Stimulated activated CD4-positive, alpha-beta T cell treated with anti-CD3 and anti-CD28 coated beads, TNF-alpha, amount 100 ng/mL, for 4 hours (primary cell): ENCODE measurements at places on chromosomes 5 and 9.

- DNase-seq = no peak
Measured at GRCh38 chr9:89544279-89544661, 46.4 kb upstream of the SEMA4D start.

- no peak for DNase-seq
Measured at GRCh38 chr5:4023091-4023752, 427.6 kb downstream of the IRX1 start.

- no peak for DNase-seq
Measured at GRCh38 chr9:135769489-135770202, 67.7 kb downstream of the KCNT1 start.

- no peak for DNase-seq
Measured at GRCh38 chr5:50969151-50970031, 303.0 kb downstream of the PARP8 start.

DNA sequence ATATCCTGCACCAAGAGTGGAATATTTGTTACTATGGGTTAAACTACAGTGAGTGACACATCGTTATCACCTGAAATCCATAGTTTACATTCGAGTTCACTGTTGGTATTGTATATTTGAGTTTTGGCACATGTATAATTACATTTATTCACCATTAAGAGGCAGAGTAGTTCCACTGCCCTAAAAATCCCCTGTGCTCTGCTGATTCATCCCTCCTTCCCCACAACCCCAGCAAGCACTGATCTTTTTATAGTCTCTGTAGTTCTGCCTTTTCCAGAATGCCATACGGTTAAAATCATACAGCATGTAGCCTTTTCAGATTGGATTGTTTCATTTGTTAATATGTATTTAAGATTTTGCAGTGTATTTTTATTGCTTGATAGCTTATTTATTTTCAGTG, 495.2 kb downstream of the DIRAS2 start:
- no peak for DNase-seq

GRCh38 chr9:127119320-127119709, 3.1 kb downstream of the ANGPTL2 start:
- DNase-seq = no peak

DNA sequence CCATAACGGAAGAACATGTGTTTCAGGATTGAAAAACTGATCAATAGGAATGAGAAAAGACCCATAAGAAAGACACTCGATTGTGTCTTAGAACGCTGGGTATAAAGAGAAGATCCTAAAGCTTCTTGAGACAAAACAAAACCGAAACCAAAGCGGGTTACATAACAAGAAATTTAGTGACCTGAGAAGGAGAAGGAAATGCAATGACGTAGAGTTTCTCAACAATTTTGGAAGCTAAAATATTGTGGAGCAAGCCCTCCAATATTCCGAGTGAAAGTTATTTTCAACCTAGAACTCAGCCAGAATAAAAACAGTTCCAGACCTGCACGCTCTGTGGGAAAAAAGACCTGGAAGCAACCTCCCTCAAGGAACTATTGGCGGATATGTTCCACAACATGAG, 81.9 kb upstream of the FREM1 start:
- DNase-seq = no peak

GRCh38 chr5:79229357-79230174, 6.4 kb upstream of the JMY start:
- DNase-seq = no peak

DNA sequence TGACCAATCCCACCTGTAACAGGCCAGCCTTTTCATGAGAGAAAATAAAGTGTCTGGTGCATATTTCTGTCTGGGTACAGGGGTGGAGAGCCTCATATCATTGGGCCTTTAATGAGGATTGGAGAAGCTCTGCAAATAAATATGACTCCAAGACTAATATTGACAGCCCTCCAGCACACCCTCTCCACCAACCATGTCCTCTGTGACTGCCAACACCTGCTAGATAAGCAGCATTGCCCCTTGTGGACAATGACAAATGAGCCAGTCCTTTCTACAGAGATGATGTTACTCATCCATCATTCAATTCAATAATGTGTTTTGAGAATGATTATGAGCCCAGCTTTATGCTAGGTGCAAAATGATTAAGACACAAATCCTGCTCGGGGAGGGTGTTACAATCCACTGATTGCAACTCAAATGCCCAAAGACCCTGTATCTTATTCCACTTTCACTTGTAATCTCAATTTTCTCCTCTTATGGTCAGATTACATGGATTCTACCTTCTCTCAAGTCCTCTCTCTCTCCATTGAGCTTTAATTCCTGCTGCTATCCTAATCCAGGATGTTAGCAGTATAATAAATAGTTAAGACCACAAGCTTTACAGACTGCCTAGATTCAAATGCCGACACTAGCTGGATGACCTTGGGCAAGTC, 2.1 kb upstream of the GFRA3 start:
- DNase-seq = no peak

DNA sequence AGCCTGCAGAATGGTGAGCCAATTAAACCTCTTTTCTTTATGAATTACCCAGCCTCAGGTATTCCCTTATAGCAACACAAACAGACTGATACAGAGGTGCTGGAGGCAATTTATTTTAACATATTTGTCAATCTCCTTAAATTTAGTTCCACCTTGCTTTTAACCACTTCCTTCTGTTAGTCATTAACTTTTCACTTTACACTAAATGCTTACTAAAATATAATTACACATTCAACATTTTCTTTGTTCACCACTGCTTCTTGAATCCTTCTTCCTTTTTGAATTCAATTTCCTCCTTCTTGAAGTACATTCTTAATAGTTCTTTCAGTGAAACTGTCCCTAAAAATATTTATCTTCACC, 39.4 kb downstream of the LYRM7 start:
- no peak for DNase-seq

- peak; percentile 24 for DNase-seq
Measured at GRCh38 chr9:96327694-96328352, 25.8 kb upstream of the HSD17B3 start.

- DNase-seq = no peak
Measured at GRCh38 chr9:136309101-136309801, 5.4 kb upstream of the CCDC187 start.

GRCh38 chr5:93122446-93122845, 458.6 kb downstream of the NR2F1-AS1 start:
- no peak for DNase-seq

DNA sequence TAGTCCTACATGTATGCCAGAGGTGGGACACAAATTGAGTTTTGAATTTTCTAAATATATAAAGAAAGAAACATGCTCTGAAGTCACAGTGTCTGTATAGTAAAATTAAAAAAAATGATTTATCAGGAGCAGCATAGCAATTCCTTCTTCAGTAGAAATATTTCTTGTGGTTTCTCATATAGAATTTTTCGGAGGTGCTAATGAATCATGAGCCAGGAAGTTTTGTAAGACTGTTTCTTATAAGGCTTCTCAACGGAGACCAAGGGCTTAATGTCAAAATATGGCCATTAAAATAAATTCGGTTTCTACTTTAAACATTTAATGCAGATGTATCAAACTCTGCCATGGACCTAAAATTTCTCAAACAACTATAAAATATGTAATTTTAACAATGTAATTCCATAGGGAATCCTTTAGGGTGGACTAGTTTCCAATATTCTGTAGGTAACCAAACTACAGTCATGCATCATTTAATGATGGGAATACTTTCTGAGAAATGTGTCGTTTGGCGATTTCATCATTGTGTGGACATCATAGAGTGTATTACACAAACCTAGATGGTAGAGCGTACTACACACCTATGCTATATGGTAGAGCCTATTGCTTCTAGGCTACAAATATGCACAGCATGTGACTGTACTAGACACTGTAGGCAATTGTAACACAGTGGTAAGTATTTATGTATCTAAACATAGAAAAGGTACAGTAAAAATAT, 66.3 kb downstream of the ANKRD55 start:
- no peak for DNase-seq

DNA sequence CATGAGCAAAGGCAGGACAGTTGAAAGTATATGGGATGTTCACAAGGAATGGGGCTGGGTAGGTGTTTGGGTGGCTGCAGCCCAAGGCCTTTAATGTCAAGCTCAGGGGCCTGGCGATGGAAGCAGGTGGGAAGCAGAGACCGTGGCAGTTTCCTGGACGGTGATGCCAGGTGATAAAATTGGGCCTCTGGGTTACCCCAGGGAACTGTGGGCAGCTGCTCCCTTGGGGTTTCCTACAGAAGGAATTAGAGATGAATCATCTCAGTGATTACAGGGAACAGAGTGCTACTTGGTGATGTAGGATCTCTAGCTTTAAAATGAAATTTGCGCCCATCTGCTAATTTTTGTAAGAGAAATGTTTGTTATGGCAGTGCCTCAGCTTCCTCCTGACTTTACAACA, 39.2 kb downstream of the TSTD2 start:
- no peak for DNase-seq

DNA sequence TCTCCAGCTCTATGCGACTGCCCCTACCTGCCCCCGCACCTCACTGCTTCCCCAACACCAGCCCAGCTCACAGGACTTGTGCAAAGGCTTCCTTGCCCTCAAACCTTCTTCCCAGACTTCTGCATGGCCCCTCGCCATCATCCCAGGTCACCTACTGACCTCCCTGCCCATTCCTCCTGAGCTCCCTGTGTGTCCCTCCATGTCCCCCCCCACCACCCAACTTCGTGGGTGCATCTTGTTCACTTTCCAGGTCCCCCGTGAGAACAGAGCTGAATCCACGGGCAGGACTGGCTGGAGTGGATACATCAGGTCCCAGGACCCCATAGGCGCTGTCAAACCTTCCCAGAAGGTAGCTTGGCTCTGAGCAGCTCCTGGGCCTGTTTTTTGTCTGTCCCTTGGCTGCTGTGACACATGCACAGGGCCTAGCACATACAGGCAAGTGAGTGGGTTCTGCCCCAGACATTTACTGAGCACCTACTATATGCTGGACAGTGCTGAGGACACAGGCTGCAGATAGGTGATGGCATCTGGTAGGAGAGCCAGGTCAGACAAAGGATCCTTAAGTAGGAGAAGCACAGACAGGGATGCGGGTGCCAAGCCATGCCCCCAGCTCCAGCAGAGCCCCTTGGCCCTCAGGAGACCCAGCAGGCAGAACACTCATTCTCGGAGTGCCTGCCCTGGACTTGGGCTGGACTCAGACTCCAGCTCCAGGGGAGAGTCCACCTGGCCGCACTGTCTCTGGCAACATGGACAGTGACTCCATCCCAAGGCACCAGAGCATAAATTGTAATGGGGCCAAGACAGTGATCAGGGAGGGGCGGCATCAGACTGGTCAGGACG, 15.0 kb downstream of the NINJ1 start:
- DNase-seq = no peak

DNA sequence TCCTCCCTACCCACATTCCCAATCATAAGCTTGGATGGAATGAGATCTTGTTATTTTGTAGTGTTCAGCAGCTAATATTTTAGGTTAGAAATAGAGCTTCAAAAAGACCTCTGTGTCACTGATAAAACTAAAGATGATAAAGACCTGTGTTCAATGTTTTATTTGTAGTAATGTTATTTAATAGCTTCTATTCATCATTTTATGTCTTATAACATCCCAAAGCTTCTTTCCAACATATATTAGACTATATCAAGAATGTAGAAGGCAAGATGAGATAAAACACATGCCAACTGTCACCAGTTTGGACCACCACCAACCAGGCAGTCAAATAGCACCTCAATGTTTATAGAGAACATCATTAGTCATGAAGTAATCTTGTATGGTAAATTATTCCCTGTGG, 409.5 kb upstream of the ITGA1 start:
- no peak for DNase-seq

DNA sequence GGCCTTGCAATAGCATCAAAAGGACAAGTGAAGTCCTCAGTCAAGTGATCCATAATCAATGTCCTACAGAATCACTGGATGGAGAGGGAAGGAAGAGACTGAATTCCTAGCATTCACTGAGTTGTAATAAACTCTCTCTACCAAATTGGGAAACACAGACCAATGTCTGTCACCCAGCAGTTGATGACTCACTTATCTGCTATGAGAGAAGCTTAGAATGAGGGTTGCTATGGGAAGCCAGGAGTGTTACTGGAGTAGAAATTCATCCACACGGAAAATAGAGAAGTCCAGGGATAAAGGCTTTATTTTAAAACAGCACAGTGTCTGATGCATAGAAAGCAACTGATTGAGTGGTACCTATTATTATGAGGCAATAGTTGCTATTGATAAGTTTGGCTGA, 407.4 kb downstream of the BRINP1 start:
- DNase-seq = no peak

DNA sequence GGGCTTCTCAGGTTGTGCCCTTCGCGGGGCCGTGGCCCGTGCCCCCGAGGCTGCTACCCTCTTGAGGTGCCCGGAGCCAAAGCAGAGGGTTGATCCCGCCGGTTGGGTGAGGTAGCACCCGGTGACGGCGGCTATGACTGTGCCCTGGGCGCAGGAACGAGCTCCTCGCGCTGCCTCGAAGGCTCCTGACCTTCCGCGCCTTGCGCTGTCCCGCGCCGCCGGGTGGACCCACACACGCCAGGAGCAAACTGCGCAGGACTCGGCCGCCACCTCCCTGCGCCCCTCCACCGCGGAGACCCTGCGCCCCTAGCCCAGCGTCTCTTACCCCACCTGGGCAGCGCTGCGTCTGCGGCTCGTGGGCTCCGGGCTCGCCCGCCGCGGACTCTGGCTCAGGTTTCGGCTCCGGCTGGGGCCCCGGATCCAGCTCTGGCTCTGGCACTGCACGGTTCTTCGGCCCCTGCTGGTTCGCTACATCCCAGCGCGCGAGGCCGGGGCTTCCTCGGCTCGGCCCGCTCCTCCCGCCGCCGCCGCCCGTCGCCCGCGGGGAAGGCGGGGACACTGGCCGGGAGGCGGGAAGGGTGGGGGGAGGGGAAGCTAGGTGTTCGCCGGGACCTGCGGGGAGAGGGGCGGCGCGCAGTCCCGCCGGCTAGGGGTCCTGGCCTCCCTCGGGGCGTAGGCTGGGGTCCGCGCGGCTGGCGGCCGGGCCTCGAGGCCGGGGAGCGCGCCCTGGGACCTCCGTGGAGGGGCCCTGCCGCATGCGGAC, 5.4 kb upstream of the PITX1 start:
- no peak for DNase-seq

DNA sequence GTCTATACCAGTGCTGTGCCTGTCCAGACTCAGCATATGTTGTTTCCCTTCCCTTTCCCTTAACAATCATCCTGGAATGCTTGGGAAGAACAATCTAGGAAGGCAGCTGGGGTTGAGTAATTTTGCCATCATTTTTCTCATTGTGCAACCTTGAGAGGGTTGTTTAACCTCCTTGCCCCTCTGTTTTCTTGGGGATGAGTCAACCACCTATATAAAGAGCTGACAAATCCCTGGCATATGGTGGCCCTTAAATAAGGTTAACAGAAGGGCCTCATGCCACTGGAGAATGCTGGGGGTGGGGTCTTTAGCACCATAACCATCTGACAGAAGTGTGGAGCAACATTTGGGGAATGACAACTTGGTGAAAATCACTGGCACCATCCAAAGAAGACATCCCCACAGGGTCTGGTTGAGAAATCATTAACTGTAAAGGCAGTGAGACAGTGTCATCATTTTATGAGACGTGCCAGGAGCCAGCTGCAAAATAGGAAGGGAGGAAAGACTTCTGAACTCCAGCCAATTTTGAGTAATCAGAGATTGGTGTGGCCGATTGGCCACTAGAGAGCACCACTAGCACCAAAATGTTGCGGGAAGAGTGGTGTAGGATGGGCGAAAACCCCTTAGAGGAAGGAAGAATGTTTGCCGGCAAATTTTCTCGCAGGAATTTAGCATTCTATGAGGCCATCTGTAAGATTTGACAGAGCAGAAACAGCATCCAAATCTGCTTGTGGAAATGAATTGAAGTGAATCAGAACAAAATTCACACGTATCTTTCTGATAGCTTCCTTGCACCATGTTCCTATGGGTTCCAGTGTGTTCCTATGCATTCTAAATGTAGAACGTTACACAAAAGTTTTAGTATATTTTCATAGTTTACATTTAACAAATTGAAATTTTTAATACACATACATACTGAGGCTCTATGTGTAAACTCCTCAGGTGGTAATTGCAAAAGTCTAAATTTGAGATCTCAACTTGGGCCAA, 113.8 kb downstream of the MSX2 start:
- DNase-seq = no peak
